ENCODE measurements at places on chromosomes 16 and 17.
A peak's percentile ranks its signal among the peaks of the same experiment; 100 is the strongest.

DNA sequence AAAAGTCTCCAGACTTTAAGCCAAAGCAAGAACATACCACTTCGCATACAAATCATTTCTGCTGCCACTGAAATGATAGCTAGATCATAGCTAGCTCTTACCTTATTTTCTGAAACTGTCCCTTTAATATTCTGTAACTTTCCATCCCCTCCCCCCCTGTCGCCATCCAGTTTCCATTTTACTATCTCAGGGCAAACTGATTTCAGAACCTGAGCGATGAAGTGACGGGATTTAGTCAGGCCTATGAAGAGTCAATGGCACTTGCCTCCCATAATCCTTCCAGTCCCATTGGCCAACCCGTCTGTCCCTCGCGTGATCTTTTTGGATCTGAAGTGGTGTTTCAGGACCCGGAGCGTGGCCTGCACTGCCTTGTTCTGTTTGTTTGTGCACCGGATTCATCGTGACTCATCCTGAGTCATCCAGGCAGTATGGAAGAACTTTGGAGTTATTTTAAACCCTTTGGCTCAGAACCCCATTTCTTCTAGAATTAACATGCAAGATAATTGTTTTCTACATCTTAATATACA lies 199.8 kb upstream of the CHMP6 start:
- peak; percentile 96 for DNase-seq

DNA sequence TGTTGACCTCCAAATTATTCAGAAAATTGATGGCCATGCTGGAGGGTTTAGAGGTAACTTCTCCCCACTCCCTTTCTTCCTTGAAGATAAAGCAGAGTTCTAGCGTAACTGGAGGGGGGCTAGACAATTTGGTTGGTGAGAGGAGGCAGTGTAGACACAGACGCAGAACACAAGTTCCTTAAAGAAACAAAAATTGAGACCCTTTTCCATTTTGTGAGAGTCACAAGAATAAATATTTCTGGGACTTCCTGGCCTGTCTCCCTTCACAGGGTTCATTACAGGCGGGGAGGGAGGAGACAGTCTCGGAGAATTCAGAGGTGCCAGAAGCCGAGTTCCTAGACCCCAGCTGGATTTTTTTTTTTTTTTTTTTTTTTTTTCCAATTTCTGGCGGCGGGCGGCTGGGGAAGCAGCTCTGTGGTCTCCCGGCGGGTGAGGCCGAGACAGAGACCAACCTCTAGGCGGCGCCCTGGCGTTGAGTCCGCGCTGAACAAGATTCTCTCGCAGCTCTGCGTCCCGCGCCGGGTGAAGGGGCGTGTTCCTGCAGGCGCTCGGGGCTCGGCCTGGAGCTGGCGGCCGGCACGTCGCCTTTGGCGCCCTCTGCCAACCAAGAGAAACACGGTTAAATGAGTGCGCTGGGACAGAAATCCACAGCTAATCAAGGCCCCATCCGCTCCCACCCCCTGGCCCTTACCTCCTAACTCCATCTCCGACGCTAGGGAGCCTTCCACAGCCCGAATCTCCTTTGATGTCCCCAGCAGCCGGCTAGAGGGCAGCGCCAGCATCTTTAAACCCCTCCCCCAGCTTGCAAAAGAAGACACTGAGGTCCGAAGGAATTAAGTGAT lies 10.2 kb upstream of the HOXB9 start:
- peak; percentile 74 for DNase-seq

GRCh38 chr16:30027588-30028437 lies 3.3 kb downstream of the TLCD3B start:
- no peak for DNase-seq

GRCh38 chr17:20996724-20997615 lies 45.8 kb downstream of the USP22 start:
- no peak for DNase-seq

DNA sequence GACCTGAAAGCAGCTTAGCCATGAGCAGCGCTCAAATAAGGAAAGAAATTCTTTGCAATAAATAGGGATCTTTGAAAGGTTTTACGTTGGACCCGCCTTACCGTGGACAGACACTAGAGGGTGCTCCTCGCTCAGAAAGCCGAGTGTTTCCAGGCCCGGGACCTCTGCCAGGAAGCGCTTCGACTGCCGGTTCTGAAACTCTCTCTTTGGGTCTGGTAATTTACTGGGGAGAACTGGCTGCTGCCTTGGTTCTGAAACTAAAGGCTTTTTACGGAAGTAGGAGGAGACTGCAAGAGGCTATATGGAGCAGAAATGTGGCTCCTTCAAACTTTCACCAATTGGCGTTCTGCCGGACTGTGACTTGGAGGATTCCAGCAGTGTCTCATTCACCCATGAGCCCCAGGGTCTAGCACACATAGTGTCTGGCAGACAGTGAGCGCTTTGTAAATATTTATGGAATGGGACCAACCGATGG lies 45.6 kb upstream of the HOXB9 start:
- DNase-seq, result peak; percentile 62

DNA sequence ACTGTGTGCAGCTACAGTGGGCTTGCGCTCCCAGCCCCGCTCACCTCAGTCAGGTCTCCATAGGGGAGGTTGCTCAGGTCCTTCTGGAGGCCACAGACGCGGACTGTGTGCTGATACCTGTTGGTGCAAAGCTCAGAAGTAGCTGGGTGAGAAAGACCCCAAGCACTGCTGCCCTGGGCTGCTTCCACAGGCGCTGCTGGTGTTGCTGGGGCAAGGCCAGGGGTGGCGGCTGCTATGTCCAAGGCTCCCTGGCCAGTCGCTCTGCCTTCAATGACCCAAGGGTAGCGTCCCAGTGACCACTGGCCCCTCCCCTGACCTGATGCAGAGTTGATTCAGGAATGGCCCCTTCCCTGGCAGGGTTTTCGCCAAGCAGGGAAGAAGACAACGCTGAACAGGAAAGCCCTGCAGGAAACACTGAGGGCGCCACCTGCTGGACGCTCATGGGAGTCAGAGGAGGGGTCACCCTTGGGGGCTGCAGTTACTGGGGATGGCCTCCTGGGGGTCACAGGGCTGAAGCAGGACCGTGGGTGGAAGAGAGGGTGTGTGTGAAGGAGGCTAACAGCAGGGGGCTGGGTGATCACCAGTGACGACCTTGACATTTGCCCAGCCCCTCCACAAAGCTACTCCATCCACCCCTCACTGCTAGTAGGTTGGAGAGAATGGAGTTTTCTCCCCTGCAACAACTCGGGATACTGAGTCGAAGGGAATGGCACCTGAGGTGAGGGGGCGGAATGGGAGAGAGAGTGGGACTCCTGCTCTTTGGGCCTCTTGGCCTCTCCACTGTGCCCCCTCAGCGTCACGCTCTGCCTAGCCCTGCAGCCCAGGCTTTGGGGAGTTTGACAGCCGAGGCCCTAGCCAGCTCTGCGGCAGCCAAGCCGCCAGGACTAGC lies 38.3 kb downstream of the ABCC12 start:
- DNase-seq, result peak; percentile 30
